ENCODE measurements at places on chromosomes 5 and 9.

DNA sequence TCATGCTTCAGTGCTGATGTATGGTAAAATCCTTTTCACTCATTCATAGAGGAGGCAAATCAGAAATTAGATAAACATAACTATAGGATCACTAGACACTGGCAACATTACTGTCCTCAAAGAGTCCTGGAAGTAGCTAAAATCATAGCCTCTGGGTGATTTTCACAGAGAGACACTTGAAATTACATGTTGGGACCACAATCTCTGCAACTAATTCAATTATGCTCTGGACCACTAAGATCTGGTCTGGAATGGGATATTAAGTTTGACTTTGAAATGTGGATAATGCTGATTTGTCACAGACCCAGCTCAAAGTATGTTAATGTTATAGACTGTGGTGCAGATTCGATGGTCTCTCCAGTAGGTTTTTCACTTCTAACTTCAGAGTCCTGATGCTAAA, 214.6 kb upstream of the CCNH start:
- DNase-seq, result no peak

- DNase-seq, result no peak
Measured at GRCh38 chr5:151682240-151682639, 4.5 kb downstream of the SPARC start.

- no peak for DNase-seq
Measured at GRCh38 chr5:62920856-62921255, 342.2 kb downstream of the LRRC70 start.

DNA sequence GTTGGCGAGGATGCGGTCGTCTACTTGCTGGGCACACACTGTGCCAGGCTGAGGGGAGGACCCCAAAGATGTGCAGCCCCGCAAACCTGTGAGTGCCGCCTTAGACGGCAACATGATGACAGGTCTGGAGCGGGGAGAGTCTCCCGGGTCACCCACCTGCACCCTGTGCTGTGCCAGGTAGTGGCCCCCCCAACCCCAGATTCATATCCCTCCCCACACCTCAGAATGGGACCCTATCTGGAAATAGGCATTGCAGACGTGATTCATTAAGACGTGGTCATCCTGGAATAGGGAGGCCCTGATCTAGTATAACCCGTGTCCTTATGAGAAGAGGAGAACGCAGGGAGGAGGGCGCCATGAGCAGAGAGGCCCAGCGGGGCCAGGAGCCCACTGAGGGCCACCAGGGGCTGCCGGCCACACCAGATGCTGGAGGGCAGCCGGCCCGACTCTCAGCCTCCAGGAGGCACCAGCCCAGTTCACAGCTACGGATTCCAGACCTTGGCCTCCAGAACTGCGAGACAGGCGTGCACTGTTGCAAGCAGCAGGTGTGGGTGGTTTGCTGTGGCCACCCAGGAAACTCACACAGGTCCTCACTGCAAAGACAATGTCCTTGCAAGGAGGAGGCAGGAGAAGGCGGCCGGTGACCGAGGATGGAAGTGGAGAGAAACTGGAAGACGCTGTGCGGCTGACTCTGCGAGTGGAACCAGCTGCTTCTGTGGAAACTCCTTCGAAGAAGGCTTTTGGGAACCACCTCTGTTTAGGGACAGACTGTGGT, 131.9 kb upstream of the LPCAT1 start:
- DNase-seq, result no peak

DNA sequence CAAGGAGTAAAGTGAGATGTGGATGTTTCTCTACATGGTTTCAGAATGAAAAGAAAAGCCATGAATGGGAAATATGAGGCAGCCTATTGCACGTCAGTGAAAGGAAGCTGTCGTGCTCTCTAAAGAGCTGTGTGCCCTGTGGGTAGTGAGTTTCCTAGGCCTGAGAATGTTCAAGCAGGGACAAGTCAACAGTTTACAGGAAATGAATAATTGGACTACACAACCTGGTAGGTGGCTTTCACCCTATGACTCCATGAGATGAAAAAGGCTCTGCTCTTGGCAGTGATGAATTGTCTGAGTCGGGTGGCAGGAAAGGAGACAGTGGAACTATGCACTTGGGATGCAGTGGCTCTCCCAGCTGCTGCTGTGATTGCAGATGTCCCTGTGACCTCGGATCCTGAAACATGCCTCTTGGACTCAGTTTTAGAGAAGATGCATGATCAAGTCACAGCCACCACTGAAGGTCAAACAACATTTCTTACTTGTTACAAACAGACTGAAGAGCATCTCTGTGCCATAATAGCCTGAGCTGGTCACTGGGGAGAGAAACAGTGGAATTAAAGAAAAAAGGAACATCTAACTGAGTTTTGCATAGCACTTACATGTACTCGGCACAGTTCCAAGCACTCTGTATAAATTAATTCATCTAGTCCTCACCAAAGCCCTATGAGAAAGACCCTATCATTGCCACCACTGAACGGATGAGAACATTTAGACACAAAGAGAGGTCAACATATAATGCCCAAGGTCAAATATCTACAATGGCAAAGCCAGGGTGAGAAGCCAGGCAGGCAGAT, 293.7 kb downstream of the SPOCK1 start:
- DNase-seq, result no peak
